ENCODE measurements at places on chromosomes 11 and 22.

- DNase-seq = no peak
Observed at GRCh38 chr11:70156291-70157037, 46.6 kb upstream of the FADD start.

- no peak for DNase-seq
Observed at GRCh38 chr22:43397766-43398165, 14.0 kb upstream of the MPPED1 start.

GRCh38 chr22:19767427-19768341, 7.1 kb downstream of the TBX1 start:
- no peak for DNase-seq

DNA sequence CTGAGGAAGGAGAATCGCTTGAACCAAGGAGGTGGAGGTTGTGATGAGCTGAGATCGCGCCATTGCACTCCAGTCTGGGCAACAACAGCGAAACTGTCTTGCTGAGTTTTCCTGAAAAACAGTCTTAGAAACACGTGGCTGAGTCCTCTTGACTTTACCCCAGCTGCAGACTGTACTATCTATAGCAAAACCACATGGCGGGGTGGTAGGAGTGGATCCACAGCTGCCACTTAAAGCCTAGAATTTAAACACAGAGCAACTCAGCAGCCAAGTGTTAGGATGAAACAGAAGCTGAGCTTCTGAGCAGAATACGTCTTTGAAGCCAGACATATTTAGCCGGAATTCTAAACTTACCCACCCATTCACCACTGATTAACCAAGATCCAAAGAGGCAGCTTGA, 14.1 kb downstream of the PATZ1 start:
- no peak for DNase-seq

- no peak for DNase-seq
Observed at GRCh38 chr11:2558861-2559526, 114.2 kb downstream of the KCNQ1 start.

DNA sequence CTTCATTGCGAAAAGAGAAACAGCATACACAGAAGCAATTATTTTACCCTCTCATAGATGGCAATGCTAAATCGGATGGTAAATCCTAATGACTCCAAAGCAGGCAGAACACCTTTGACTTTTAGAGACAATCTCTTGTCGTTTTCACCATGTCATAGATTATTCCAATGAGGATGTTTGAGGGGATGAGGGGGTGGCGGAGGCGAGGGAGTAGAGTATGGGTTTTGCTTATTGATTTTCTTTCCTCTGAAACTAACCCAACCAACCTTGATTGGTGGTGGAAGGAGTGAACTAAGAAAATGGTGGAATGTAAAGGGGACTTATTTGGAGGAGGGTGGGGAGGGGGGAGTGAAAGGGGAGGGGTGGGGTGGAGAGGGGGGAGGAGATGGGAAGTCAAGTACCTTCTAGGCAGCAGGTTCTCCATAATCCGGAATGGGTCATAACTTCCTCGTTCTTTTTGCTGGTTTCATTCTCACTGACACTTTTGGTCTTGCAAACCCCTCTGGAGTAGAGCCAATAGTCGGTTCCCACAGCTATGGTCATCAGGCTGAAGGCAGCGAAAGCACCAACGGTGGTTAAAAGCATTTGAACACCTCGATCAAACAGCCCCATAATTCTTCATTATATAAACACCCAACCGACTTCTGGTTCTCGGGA, 1.5 kb downstream of the CACNG2 start:
- DNase-seq = no peak

- DNase-seq = no peak
Observed at GRCh38 chr22:29795663-29796062, 28.5 kb downstream of the UQCR10 start.

- DNase-seq = no peak
Observed at GRCh38 chr11:73612601-73613140, 14.8 kb upstream of the FAM168A start.

DNA sequence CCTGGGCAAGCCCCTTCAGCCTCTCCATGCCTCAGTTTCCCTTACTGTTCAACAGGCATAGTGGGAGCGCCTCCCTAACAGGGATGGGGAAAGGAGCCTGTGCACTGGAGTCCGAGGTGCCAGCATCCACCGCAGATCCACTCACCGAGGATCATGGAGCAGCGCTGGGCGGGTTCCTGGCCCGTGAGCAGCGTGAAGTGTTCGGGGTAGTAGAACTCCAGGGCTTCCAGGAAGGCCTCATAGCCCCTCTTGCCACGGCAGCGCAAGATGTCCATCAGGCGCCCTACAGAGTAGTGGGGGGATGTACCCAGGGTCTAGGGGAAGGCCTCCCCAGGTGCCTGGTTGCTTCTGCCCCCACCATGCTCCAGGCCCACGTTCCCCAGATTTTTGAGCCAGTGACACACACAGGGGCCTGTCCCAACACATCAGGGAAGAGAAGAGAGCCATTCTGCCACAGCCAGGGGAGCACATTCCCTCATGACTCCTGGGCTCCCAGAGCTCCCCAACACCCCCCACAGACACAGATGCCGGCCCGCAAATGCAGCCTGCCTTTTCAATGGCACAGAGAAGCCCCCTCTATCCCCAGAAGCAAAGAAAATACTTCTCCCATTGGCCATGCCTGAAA, 1.3 kb downstream of the CARD10 start:
- no peak for DNase-seq

GRCh38 chr11:96272529-96273222, 70.3 kb downstream of the MAML2 start:
- DNase-seq = no peak

- DNase-seq = peak; percentile 1
Observed at GRCh38 chr11:10514202-10514601, 26.8 kb downstream of the RNF141 start.

GRCh38 chr11:118896472-118896913, 12.8 kb downstream of the CXCR5 start:
- no peak for DNase-seq

DNA sequence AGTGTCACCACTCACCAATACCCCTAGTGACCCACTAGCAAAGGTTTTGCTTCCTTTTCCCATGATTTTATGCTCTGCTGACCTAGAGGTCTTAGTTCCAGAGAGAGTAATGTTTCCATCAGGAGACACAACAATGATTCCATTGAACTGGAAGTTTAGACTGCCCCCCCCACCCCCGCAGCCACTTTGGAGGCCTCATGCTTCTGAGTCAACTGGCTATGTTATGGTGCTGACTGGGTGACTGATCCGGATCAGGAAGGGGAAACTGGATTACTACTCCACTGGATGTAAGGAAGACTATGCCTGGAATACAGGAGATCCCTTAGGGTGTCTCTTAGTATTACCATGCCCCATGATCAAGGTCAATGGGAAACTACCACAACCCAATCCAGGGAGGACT, 633.6 kb downstream of the OPCML start:
- no peak for DNase-seq

GRCh38 chr22:27381552-27381951, 420.0 kb downstream of the MN1 start:
- DNase-seq = no peak

Data from NCI-H510A treated with DMSO at 0.1 percent for 48 hours (cell line).